C1 segment of cervical spinal cord (tissue), 14 donors: ENCODE measurements at places on chromosomes 5 and 9.
A peak's percentile ranks its signal among the peaks of the same experiment; 100 is the strongest.

DNA sequence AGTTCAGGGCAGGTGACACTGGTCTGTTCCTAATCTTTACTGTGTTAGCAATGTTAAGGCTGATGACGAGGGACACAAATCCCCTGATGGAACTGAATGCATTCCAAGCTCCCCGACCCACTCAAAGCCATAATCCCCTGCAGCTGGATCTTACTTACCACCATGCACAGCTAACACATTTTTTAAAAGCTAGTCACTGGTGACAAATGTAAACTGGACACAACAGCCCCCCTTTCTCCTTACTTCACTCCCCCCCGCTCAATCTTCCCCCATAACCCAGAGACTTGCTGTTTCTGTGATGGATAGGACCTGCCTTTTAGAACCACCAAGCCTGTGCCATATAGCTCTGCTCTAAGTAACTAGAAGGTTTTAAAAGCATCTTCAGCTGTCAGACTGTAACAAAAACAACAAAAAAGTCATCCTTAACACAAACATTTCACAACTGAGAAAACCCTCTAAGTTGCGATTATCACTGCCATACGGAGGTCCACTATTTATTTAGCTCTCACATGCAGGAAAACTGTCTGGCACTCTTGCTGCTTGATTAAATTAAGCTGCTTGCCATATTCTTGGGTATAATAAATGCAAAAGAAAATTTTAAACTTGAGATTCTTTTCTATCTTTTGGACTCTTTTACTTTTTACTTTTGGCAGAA is 44.4 kb downstream of the BNC2 start:
- no peak for DNase-seq

GRCh38 chr5:56734091-56734694 is 81.2 kb upstream of the MAP3K1 start:
- DNase-seq, result no peak

DNA sequence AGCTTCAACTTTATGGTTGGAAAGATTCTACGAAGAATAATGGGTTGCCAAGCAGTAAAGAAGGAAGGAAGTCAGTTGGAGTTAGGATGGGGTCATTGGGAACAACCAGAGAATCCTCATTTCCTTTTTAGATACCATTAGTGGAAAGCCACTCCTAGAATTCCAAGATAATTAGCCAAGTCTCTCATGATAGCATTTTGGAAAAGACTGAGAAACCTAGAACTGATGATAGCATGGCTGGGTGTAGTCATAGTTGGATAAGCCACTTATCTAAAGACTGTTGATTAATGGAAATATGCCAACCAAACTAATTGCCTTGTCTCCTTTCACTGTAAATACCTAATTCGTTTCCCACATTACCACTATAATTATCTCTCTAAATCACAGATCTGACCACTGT is 377.0 kb downstream of the GLIS3 start:
- DNase-seq, result no peak

DNA sequence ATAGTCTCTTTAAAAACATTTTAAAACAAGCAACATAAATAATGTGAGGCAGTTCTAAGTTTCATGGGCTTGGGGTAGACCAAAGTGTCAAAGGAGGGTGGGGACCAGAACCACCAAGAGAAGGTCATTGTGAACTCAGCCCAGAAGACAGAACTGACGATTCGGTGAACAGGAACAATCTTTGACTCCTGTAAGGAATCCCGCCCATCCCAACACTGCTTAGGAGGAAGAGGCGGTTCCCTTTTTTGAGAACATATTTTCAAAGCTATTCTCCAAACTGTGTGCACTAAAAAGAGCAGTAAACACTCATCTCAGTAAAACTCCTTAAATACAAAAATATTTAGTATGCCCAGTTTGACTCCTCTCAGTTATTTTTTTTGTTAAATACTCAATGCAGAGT is 176.5 kb upstream of the TLE4 start:
- no peak for DNase-seq

DNA sequence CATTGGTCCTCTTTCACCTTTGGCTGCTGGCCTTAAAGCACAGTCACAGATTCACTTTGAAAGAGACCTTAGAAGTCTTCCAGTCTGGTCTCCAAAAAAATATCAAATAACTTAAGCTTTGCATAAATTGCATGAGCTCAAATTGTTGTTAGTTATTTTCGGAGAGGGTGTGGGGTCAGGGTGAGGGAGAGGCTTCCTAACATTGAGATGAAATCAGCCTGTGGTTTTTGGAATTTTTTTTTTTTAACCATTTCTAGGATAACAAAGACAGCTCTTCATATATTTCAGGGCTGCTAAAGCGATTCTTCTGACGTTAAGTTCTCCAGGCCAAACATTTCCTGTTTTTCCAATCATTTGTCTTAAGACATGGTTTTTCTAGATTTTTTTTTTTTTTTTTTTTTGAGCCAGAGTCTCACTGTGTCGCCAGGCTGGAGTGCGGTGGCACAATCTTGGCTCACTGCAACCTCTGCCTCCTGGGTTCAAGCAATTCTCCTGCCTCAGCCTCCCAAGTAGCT is 4.5 kb downstream of the OCLN start:
- no peak for DNase-seq

GRCh38 chr5:169339869-169340268 is 38.9 kb upstream of the SLIT3 start:
- no peak for DNase-seq

GRCh38 chr9:29556746-29557145 is 1983.5 kb upstream of the C9orf72 start:
- DNase-seq, result no peak

- DNase-seq, result peak; percentile 43
Measured at GRCh38 chr9:88537761-88538091, 2.7 kb downstream of the NXNL2 start.
